ENCODE measurements at places on chromosomes 12 and 14.
A peak's percentile ranks its signal among the peaks of the same experiment; 100 is the strongest.

DNA sequence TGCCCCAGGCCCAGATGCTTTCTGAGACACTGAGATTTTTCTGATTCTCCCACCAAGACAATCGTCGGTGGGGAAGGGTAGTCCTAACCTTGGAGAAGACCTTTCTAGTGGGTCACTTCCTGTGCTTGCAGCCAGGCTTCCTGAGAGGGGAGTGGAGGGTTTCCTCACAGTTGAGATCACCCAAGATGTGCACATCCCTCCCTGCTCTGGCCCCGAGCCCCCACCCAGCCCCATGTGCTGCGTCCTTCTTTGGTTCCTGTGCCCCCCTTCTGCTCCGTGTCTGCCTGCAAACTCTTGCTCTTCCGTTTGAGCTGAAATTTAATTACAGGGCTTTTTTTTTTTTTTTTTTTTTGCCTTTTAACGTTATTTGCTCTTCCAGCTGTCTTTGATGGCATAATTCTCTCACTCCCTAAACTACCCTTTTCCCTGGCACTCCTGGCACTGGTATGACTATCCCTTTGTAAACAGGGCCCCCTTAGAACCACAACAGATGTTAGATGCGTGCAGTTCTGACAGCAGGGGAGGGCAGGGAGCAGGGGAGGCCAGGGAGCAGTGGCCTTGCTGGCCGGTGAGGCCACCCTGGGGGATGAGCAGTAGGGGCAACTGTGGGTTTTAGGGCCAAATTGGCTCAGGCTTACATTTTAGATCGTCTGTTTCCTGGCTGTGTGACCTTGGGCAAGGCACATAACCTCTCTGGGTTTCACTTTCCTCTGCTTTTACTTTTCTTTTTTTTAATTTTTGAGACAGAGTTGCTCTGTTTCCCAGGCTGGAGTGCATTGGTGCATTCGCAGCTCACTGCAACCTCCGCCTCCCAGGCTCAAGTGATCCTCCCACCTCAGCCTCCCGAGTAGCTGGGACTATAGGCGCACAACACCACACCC, 144.5 kb downstream of the PHETA1 start:
- no peak for DNase-seq

DNA sequence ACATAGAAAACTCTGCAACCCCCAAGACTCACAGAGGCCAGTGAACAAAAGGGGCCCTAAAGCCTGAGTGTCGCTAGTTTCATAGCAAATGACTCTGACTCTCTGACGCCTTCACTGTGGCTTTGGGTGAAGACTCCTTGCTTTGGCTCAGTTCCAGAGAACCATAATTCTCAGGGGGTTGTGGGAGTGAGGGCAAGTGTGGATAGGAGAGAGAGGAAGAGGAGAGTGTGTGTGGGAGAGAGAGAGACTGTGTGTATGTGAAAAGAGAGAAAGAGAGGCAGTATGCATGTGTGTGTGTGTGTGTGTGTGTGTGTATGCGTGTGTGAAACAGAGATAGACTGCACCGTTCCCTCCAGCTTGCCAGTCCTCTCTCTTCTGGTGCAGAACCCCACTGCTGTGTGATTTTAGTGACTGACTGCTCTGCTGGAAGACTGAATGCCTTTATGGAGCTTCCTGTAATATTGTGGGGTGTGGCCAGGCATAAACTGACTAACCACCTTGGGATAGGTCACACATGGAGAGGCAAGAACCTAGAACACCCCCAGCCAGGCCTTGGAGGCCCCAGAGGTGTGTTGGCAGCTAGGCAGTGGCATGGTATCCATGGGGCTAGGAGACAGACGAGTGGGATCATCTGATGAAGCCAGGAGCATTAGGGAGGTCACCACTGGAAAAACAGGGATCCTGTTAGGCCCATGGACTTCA, 45.9 kb upstream of the STXBP6 start:
- no peak for DNase-seq

- no peak for DNase-seq
Measured at GRCh38 chr14:71086567-71086966, 179.3 kb downstream of the PCNX1 start.

- DNase-seq: peak; percentile 50
Measured at GRCh38 chr14:45084946-45085346, 1.0 kb downstream of the PRPF39 start.

DNA sequence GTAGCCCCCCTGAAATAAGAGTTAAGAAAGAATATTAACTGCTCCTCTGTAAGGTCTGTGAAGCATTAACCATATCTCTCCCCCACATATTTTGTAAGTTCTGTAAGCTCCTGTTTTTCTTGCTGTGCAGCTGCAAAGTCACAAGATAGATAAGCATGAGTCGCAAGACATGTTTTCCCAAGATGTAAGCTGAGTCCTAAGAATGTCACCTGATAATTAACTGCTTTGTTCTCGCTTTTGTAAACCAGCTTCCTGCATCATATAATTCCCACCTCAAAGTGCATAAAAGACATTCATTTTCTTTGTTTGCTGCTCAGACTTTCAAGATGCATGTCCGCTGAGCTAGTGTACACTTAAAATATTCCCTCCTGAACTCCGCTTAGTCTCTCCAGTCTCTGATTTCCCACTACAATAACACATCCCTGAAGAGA, 27.0 kb upstream of the PHC1 start:
- peak; percentile 70 for DNase-seq

- no peak for DNase-seq
Measured at GRCh38 chr14:38253676-38254075, 2.2 kb downstream of the CLEC14A start.
